ENCODE measurements at places on chromosomes 5 and 9. TPM values are rescaled to one million over a fixed set of nuclear protein-coding genes. Genes with fewer than 3 reads are reported as not detected.

DNA sequence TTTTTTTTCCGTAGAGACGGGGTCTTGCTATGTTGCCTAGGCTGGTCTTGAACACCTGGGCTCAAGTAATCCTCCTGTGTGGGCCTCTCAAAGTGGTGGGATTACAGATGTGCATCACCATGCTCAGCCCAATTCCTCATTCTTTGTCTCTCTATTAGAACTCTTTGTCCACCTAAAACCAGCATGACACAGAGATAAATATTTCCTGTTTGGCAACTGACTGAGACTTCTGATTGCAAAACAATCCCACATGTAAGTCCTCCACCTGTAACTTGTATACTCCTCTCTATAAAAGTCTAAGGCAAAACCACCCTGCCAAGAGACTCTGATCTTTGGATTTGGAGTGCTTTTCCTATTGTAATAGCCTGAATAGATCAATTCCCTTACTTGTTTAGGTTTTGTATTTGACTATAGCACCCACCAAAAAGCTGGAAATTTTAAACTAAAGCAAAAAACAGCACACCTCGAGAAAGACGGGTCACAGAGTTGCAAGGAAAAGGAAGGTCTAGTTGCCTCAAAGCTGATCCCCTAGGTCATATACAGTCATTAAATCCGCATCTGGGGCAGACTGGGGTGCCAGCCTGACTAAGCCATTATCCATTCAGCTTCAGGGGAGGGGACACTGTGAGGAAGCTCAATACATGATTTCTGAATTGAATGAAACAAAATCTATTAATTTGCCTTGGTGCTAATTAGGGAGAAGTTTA is 13.5 kb upstream of the KIF27 start:
- no peak for DNase-seq

Gene MCTP1
- total RNA-seq: 7.1 TPM

- no peak for DNase-seq
Observed at GRCh38 chr9:3124001-3124400, 280.1 kb upstream of the PUM3 start.

- no peak for DNase-seq
Observed at GRCh38 chr5:57258052-57258451, 84.2 kb downstream of the GPBP1 start.

Gene HTR1A
- not detected for total RNA-seq

Gene ARID3C
- not detected for total RNA-seq

Gene TAF1L
- not detected for total RNA-seq

Gene OGN
- total RNA-seq: 10.0 TPM

DNA sequence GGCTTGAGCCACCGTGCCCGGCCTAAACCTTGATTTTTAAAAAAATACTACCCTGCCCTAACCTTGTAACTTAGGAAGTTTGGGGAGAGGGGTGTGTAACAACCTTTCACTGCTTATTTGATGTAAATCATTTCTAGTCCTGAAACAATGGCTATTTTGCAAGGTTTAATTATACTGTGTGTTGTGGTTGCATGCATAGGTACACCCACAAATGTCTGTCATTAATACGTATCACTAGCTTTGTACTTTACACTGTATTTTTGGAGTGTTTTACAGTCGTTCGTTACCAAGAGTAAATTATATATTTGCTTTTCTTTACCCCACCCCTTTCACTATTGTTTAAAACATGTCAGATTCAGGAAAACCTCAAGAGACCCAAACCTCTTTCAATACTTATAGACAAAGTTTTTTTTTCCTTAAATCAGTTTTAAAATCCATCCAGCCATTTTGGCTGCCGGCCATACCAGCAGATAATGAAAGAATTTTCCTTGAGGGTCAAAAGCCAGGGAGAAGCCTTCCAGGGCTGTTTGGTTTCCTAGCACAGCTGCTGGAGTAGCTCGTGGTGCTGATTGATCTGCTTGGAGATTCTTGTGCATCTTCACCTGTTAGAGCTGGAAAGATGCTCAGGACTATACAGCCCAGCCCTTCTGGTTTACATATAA is 50.7 kb downstream of the DOCK8 start:
- no peak for DNase-seq

Gene FBN2
- 23.5 TPM for total RNA-seq
